ENCODE measurements at places on chromosomes 2 and 18.

- DNase-seq = no peak
These were observed 149.8 kb downstream of the FAM210A start for GRCh38 chr18:13576598-13576997.

DNA sequence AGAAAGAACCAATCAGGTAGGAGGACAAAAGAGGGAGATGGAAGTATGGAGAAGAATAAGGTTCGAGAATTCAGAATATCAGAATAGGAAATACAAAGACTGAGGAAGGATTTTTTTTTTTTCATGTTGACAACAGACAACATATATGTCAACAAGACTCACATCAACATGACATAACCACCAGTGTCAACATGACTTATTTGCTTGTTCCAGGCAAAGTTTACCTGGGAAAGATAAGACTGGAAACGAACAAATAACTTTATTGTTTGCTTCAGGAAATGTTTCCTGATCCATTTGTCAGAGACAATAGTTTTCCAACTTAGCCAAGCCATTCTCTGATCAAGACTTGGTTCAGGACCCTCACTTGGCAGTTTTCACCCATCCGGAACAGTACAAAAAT, 321.9 kb upstream of the NETO1 start:
- no peak for DNase-seq

- DNase-seq = peak; percentile 61
These were observed 22.8 kb downstream of the ZSCAN30 start for GRCh38 chr18:35267161-35267651.

GRCh38 chr18:54089749-54090459, 134.6 kb downstream of the MBD2 start:
- no peak for DNase-seq

GRCh38 chr2:140247451-140248195, 1467.4 kb upstream of the NXPH2 start:
- no peak for DNase-seq

DNA sequence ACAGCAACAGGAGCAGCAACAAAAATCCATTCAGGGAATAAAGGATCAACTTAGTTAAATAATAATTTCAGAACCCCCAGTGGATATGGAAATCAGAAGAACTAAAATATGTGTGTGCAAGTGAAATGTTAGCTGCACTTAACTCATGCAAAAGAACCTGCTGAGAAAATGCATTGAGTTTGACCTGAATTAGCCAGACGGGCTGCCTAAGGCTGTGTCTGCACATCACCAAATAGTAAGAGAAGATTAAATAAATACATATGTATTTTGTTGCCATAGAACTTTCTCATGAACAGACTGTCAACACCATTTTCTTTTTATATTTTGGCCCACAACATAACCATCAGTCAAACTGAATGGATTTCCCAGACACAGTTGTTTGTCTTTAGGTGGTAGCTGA, 262.0 kb upstream of the PIK3C3 start:
- DNase-seq = no peak
